ENCODE measurements at places on chromosomes 7 and 10.

DNA sequence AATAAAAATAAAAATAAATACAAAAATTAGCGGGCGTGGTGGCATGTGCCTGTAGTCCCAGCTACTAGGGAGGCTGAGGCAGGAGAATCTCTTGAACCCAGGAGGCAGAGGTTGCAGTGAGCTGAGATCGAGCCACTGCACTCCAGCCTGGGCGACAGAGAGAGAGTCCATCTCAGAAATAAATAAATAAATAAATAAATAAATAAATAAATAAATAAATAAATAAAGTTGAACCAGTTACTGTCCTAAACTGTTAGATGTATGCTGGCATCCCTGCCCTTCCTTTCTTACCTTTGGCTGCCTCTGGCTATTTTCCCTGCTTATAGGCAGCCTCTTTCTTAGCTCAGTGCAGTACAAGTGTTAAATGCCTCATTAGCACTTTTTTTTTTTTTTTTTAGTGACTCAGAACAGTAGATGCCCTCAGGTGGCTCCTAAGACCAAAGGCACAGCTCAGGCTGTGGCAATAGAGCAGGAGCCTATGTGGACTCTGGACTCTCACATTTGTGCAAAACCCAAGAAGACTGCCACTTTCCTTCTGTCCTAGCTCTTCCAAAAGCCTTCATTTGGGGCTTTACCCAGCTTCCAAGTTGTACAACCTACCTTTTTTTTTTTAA is 30.6 kb upstream of the CABCOCO1 start:
- no peak for ATAC-seq

DNA sequence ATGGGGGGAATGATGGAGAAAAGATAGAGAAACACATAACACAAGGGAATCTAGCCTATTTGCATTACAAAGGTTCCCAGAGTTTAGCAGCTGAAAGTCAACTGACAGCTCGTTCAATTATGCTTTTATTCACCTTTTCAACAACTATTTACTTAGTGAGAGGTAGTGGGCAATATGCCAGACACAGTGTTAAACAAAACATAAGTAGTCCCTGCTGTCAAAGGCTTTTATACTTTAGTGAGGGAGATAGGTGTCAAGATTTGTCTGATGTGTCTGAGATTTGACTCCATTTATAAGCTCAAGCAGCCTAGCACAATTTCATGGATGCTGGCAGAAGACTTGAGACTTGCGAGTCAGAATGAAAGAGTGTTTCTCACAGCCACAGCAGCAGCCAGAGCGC is 549.0 kb upstream of the VSTM2A start:
- ATAC-seq = no peak

GRCh38 chr7:99694201-99694911 is 14.6 kb upstream of the CYP3A5 start:
- ATAC-seq = no peak

DNA sequence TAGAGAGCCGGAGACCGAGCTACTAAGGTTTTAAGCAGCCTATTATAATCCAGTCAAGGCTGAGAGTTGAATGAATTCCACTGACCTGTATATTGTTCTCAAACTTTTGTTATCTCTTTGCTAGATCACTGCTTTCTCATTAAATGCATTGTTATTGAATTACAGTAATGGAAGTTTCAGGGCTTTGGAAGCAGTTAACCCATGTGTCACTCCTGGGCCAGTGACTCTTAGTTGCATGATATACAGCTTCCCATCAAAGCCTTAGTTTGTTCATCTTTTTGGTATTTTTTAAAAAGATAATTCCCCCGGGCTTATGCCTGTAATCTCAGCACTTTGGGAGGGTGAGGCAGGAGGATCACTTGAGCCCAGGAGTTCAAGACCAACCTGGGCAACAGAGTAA is 55.4 kb upstream of the KIAA1217 start:
- ATAC-seq = peak; percentile 88

GRCh38 chr7:138204285-138204981 is 128.2 kb downstream of the AKR1D1 start:
- ATAC-seq = no peak
